ENCODE measurements at places on chromosomes 3 and 15.

- peak; percentile 59 for DNase-seq
Measured at GRCh38 chr3:13420831-13421765, 976 bp upstream of the NUP210 start.

- no peak for DNase-seq
Measured at GRCh38 chr15:94682171-94682570, 450.8 kb downstream of the MCTP2 start.

GRCh38 chr3:43286115-43286840, at the start of gene SNRK:
Gene SNRK, plus strand, starts transcription at chr3:43286540. Its CDS starts 16,664 bp downstream, at chr3:43303204.
- DNase-seq: peak; percentile 92

GRCh38 chr15:75451674-75452363, at the start of gene SIN3A:
Gene SIN3A, minus strand, starts transcription at chr15:75451690. Its CDS starts 21,315 bp downstream, at chr15:75430375.
- peak; percentile 100 for DNase-seq

GRCh38 chr15:87492321-87492720, 764.2 kb downstream of the NTRK3 start:
- no peak for DNase-seq

DNA sequence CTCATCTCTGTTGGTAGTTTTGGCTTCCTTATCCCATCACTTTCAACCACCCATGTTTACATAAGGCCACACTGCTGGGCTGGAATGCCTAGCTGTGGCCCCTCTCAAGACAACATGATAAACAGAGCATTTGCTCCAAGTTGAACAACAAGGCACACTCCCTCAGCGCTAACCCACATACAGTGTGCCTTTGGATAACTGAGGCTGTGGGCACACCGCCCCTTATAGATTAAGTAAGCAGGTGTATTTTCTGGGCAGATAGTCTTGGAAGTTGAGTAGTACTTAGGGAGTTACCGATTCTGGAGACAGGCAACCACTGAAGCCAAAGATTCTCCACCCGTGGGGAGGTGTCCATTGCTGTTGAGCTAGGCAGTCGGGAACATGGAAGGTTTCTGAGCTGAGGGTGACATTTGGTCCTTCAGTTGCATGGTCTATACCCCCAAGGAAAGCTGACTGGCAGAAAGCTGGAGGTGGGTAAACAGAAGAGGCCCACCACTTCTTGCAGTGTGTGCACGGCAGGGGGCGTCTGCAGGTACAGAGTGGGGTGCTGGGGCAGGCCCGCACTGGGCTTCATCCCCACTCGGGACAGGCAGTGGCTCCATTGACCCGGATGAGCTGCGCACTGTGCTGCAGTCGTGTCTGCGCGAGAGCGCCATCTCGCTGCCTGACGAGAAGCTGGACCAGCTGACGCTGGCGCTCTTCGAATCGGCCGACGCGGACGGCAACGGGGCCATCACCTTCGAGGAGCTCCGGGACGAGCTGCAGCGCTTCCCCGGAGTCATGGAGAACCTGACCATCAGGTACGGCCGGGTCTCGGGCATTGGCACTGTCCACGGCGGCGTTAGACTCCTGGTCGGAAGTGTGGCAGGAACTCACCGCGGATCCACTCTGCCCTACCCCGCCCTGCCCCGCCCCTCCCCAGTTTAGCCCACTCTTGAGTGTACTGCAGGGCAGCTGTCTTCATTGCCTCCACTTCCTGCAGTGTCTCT, 16.8 kb downstream of the NOX5 start:
- peak; percentile 5 for DNase-seq

- no peak for DNase-seq
Measured at GRCh38 chr15:83855956-83856355, 202.0 kb downstream of the ADAMTSL3 start.

- DNase-seq: no peak
Measured at GRCh38 chr3:177464392-177465256, 267.3 kb upstream of the TBL1XR1 start.

DNA sequence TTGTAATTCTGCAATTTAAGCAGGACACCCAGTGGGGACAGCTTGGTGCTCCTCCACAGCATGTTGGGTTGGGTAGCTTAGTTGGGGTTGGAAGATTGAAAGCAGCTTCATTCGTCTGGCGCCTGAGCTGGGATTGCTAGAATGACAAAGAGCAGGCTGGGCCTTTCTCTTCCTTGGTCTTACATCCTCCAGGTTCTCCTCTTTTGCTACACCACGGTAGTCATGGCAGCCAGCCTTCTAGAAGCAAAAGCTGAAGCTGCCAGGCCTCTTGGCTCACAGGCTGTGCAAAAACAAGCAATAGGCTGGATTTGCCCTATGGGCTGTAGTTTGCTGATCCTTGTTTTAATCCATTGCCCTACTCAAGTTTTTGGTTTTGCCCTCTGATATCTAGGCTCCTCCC, 3.2 kb upstream of the ANXA2 start:
- no peak for DNase-seq

DNA sequence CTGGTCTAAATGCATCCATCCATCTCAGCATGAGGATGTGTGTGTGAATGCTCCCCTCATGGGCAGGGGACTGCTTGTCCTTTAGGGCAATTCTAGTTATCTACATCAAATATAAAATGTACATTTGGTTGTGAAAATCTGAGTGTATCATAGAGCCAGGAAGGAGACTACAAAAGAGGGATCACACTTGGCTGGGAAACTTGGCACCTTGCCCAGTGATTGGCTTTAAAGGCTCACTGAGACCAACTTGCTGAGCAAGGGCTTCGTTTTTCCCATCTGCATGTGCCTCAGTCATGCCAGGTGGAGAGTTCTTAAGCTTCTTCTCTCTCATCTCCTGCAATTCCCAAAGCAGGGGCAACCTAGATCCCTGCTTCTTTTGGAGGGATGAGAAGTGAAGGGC, 5.2 kb downstream of the CAPN3 start:
- DNase-seq: no peak

DNA sequence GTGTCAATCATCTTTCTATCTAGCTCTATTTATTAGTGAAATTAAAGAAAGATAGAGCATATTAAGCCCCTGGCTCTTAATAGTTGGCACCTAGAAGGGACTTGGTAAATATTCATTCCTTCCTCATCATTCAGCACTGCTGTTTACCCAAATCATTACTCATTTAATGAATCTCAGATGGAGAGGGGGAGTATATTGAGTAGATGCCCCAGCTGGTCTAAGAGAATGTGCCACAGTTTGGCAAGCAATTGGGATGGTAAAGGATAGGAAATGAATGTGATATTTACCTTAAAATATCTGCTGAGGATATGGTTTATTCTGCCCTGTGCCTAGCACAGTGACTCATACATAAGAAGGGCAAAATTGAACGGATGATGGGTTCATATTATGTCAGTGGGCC, 6.0 kb downstream of the IL1RAP start:
- no peak for DNase-seq

GRCh38 chr3:54866251-54866650, 61.6 kb downstream of the LRTM1 start:
- DNase-seq: no peak

DNA sequence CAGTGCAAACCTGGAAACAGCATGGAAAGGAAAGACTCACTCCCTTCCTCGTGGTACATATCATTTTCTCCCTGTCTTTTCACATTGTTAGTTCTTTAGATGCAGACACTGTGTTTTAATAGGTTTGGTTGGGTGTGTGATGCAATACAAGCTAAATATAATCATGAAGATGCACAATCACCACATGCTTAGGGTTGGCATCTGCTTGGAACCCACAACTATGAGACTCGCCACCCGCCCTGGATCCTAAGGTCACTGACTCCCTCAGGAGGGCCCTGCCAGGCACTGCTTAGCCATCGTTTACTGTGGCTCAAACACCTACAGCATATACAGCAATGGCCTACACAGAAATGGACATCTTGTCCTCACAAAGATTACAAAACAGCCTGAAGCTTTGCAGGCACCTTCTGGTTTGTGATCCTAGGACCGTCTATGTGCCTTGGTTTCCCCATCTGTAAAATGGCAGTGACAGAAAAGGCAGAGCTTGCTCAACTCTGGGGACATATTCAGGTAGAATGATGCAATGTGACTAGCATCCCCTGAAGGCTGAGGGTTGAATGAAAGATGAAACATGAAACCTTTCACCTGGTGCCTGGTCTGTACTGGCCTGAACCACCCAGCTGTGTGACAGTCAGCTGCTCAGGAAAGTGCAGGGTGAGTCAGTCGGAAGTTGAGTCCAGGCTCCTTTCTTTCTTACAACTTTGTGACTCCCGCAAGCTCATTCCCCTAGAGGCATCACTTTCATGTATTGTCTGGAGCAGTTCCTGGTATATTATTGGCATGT, 123.6 kb upstream of the PFN2 start:
- DNase-seq: no peak

- peak; percentile 56 for DNase-seq
Measured at GRCh38 chr15:73346735-73347312, 21.9 kb downstream of the HCN4 start.

DNA sequence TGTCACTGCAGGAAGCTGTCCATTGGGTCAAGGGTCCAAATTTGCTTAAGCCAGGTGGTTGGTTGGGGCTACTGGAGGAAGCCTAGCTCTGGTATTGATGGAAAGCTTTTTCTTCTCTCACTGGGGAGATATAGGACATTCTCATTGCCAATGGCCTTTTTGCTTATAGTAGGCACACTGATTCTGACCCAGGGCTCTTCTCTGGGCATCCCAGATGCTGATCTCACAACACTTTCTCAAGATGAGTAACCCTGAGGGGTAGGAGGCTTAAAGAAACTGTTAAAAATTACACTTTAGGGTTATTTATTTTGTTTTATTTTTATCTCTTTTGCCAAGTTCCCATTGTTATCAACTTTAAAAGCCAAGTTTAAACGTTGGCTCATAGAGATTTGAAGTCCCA, 337.8 kb downstream of the LRRC3B start:
- DNase-seq: no peak

- DNase-seq: no peak
Measured at GRCh38 chr3:105812194-105812586, 56.6 kb downstream of the CBLB start.

GRCh38 chr3:186722457-186722856, 5.3 kb downstream of the KNG1 start:
- DNase-seq: no peak

- DNase-seq: no peak
Measured at GRCh38 chr15:101651554-101652097, 555 bp downstream of the TM2D3 start.

GRCh38 chr3:63937661-63938651, 25.8 kb upstream of the SCAANT1 start:
- DNase-seq: no peak

DNA sequence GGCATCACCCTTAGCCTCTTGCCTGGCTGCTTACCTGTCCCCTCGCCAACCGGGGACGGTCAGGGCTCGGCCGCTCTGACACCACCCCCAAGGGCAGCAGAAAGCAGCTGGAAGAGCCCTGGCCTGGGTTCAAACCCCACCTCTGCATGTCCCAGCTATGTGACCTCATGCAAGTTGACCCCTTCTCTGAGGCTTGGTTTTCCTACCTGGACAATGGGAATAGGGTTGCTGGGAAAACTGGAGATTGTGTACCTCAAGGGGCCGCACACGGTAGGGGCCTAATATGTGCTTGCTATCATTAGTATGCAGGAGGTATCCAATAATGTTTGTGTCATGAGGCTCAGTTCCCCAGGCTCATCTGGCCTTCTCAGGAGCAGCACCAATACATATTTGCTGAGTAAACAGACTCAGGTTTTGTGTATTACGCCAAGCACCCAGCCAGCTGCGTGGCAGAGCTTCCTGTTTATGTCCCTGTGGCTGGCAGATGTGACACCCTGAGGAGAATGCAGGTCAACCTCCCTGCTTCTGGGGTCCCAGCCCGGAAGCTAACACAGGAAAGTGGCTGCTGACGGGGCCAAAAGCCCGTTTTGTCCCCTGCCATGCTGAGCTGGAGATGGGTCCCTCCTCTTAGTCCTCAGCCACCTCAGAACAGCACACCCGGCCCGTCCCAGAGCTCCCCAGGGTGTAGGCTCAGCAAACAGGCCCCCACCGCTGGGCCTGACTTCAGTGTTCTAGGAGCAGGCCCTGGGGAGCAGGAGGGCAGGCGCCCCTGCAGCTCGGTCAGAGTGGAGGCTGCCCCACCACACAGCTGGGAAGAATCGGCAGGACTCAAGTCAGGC, 29.7 kb downstream of the PLXND1 start:
- peak; percentile 31 for DNase-seq

DNA sequence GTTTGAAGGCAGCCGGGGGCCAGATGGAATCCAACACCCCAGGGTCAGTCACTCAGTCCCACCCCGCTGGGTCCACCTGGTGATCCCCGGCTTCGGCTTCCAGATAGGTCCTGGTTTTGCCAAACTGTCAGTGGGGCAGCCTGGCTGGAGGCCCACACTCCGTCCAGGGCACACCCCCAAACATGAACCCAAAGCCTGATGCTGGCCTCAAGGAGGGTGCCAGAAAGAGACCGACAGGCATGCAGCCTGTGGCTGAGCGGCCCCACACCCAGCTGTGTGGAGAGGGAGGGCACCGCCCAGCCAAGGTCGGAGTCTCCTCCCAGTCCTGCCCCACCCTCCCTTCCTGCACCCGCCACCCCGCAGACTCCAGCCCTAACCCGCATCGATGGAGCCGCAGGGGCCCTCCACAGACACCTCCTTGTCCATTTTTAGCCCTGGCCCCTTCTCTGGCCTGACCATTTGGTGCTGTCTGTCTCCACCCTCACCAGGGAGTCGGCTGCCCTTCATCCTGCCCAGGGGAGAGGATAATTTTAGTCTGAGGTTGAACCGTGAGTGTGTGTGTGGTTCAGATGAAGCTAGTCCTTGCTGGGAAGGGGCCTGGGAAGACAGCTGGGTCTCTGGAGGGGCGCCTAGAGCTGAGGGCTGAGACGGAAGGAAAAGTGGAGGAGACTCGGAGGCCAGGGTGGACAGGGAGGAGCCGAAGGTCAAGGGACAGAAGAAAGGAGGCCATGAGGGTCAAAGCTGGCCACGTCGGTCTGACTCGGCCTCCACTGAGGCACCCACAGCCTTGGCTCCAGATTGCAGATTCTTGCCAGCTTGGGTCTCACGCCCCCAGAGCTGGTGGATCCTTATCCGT, 23.1 kb downstream of the TNK2 start:
- DNase-seq: no peak

DNA sequence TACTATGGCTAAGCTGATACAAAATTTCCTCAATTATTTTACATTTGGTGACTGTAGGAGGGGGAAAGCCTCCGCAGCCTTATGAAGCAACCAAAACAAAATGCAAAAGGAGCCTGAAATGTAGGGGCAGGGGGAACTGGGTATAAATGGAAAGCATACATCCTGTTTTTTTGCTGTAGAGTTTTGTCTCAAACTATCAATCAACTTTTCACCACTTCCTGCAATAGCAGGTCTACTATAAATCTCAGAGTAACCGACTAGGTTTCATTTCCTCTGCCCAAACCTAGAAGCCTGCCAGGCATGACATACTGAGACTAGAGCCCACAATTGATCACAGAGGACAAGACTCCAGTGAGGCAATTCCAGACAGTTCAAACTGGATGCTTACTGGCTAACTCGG, 91.3 kb downstream of the SHQ1 start:
- peak; percentile 22 for DNase-seq

- no peak for DNase-seq
Measured at GRCh38 chr3:136305879-136306278, 55.7 kb downstream of the PCCB start.

GRCh38 chr3:2823031-2823430, 287.1 kb downstream of the IL5RA start:
- no peak for DNase-seq

All from activated T-cell treated with anti-CD3 and anti-CD28 coated beads for 1 hour (primary cell).